IPS DF 6.9 (cell line): ENCODE measurements at places on chromosomes 4 and X.

GRCh38 chrX:17597327-17597726 is 140.0 kb upstream of the SCML1 start:
- H3K27me3 ChIP-seq, result no peaks in the 10 kb centered on the region
- DNase-seq, result no peak
- no peak overlapping the region for H3K4me3 ChIP-seq

DNA sequence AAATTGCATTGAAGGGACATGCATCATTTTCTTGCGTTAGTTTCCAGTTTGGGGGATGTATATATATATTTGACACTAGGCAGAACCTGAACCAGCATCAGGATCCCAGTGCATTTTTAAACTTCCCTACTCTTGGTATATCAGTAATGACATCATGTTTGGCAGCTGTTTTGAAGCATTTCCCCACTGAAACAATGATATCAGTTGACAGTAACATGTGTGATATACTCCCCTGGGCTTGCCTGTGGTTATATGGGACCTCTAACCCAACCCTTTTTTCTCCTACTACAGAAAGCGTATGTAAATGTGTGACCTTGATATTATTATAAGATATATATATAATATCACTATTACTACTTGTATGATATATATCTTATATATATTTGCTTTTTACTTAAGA is 225.9 kb upstream of the CASK start:
- DNase-seq, result no peak
- no peak overlapping the region for H3K4me3 ChIP-seq
- no peaks in the 10 kb centered on the region for H3K4me1 ChIP-seq
- H3K27ac ChIP-seq, result no peak overlapping the region
- no peaks in the 10 kb centered on the region for H3K27me3 ChIP-seq
- H3K36me3 ChIP-seq, result no peaks in the 10 kb centered on the region

GRCh38 chr4:121789960-121790829 is 10.9 kb upstream of the EXOSC9 start:
- peaks cover 2% of the 10 kb centered on the region; the same call in 1 of the 2 replicates for H3K4me1 ChIP-seq
- H3K27ac ChIP-seq, result no peak overlapping the region
- no peaks in the 10 kb centered on the region for H3K27me3 ChIP-seq
- no peak for DNase-seq
- no peaks in the 10 kb centered on the region for H3K36me3 ChIP-seq

DNA sequence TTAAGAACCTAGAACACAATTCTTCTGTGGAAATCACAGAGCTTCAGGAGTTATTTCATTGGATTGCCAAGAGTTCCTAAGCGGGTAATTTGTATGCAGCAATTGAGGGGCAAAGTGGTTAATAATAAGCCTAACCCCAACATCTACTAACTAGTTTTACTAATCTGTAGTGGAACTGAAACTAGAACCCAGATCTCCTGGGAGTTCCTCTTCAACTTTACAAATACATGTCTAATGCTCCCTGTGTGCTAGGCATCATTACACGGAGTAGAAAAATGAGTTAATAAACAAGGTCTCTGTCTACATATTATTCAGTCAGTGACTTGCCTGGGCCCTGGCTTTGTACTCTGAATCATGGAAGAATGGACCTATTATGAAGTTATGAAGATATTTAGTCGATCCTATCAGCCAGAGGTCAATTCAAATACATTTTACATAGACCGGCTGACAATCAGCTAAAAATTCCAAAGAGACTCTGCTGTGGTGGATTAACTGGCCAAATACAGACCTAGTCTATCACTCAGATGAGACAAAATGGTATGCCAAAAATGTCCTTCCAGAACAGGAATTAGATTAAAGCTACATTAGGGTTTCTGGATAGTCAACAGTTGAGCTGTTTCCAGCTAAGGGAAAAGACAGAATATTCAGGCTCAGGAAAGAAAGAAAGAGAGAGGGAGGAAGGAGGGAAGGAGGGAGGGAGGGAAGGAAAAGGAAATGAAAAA is 326.0 kb downstream of the FBXW7 start:
- no peak overlapping the region for H3K27ac ChIP-seq
- no peak overlapping the region for H3K4me3 ChIP-seq
- H3K27me3 ChIP-seq, result no peaks in the 10 kb centered on the region
- H3K36me3 ChIP-seq, result no peaks in the 10 kb centered on the region
- DNase-seq, result no peak
- no peaks in the 10 kb centered on the region for H3K4me1 ChIP-seq

- DNase-seq, result no peak
- no peaks in the 10 kb centered on the region for H3K27me3 ChIP-seq
- no peak overlapping the region for H3K27ac ChIP-seq
Measured at GRCh38 chrX:148915474-148915873, 415.1 kb downstream of the AFF2 start.

DNA sequence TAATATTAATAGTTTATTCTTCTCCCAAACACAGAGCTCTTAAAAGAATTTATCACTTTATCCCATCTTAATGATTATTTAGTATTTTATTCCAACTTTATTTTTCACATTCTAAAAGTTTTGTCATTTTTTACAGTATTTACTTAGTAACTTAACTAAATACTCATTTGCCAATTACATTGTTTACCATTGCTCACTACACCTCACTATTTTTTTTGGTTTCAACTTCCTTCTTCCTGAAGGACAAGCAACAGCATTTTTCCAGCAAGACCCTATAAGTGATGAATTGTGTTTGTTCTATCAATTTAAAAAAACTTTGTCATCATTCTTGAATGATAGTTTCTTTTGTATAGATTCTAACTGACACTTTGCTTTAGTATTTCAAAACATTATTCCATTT is 19.4 kb upstream of the SRD5A3 start:
- no peak for DNase-seq
- no peak overlapping the region for H3K4me3 ChIP-seq
- H3K27ac ChIP-seq, result no peak overlapping the region
- H3K36me3 ChIP-seq, result no peaks in the 10 kb centered on the region

- no peaks in the 10 kb centered on the region for H3K36me3 ChIP-seq
- H3K27me3 ChIP-seq, result no peaks in the 10 kb centered on the region
- H3K27ac ChIP-seq, result no peak overlapping the region
- DNase-seq, result peak; percentile 4
- H3K4me1 ChIP-seq, result no peaks in the 10 kb centered on the region
Measured at GRCh38 chrX:108537005-108537404, 97.4 kb downstream of the COL4A5 start.

DNA sequence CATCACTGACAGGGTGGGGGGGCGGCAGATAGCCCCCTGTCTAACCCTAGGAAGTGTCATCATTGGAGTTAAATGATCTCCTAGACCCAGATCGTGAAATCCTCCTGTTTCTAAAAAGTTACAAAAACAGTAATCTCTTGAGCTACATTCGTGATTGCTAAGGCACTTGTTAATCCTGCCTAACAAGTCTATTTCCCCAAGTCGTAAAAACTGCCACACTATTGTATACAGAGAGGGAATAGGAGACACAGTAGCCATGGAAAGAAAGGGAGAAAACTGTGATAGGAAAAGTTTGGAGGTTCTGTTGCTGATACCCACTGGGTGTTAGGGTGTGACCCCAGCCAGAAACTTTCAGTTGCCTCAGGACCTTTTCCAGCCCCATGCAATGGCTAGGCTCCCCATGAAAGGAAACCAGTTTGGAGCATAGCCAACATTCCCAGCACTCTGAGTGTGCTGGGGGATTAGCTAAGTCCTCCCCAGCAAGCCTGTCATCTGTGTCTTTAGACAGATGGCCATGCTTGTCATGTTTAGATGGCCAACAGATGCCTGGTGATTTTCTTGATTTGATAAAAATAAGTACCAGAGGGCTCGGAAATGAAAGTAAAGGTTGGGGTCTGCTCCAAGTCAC is 63.3 kb upstream of the ANXA10 start:
- no peaks in the 10 kb centered on the region for H3K4me1 ChIP-seq
- H3K27me3 ChIP-seq, result no peaks in the 10 kb centered on the region
- H3K4me3 ChIP-seq, result no peak overlapping the region

- no peaks in the 10 kb centered on the region for H3K4me1 ChIP-seq
- H3K4me3 ChIP-seq, result no peak overlapping the region
- 0 out of 2 replicates have a peak, but pooled peaks cover 2% of the 10 kb centered on the region for H3K36me3 ChIP-seq
- H3K27me3 ChIP-seq, result no peaks in the 10 kb centered on the region
- no peak for DNase-seq
- H3K27ac ChIP-seq, result no peak overlapping the region
Measured at GRCh38 chr4:7767966-7768365, 171.7 kb downstream of the AFAP1 start.

GRCh38 chr4:184383497-184384055 is 90.8 kb downstream of the IRF2 start:
- H3K36me3 ChIP-seq, result no peaks in the 10 kb centered on the region
- peaks cover 18% of the 10 kb centered on the region for H3K4me1 ChIP-seq
- no peaks in the 10 kb centered on the region; the same call in 1 of the 2 replicates for H3K27me3 ChIP-seq
- H3K4me3 ChIP-seq, result no peak overlapping the region

DNA sequence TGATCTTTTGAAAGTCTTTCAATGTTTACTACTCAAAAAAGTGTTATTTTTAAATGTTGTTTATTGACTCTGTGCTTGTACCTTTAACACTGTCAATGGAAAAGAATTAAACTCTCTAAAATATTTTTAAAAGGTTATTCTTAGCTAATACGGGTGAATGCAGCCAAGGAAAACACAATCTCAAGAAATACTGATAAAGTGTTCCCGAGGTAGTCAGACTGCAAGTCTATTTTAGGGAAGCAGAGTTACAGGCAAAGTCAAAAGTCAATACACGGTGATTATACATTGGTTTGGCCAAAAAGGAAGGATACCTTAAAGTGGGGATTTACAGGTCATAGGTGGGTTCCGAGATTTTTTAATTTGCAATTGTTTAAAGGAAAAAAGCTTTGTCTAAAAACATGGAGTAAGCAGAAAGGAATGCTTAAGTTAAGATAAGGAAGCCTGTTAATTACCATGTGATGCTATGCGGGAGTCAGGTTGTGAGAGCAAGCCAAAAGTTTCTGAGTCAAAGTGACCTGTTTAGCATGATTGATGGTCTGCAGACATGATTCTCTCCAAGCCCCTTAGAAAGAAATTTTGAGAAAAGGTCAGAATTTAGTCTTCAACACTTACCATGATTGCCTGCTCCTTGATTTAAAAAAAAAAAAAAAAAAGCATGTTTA is 288.4 kb downstream of the KLHL4 start:
- H3K4me3 ChIP-seq, result no peak overlapping the region
- no peaks in the 10 kb centered on the region for H3K4me1 ChIP-seq
- DNase-seq, result no peak
- no peaks in the 10 kb centered on the region for H3K27me3 ChIP-seq
- no peaks in the 10 kb centered on the region for H3K36me3 ChIP-seq

GRCh38 chr4:147950261-147950660 is 218.4 kb downstream of the ARHGAP10 start:
- H3K27ac ChIP-seq, result no peak overlapping the region
- H3K27me3 ChIP-seq, result no peaks in the 10 kb centered on the region

DNA sequence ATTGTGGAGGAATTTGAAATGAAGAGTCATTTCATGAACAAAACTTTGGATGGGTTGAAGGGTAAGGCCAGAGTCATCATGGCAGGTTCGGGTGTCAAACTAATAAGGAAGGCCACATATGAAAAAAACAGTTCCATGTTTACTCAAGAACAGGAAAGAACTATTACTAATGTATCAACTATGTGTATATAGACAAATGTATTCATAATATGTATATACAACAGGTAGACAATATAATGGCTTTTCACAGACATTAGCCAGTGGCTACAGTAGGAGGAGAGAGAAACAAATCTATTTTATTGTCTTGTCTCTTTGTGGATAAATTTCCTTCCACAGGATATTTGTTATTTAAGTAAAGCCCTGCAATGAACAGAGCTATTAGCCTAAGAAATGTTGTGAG is 101.1 kb downstream of the CBLL2 start:
- H3K4me1 ChIP-seq, result no peaks in the 10 kb centered on the region
- no peaks in the 10 kb centered on the region for H3K36me3 ChIP-seq

- DNase-seq, result no peak
- no peak overlapping the region for H3K4me3 ChIP-seq
- no peak overlapping the region for H3K27ac ChIP-seq
- no peaks in the 10 kb centered on the region for H3K36me3 ChIP-seq
Measured at GRCh38 chrX:50707955-50708699, 105.9 kb downstream of the SHROOM4 start.

- no peaks in the 10 kb centered on the region for H3K36me3 ChIP-seq
- no peak overlapping the region for H3K4me3 ChIP-seq
- H3K27me3 ChIP-seq, result no peaks in the 10 kb centered on the region
- no peak overlapping the region for H3K27ac ChIP-seq
- no peak for DNase-seq
Measured at GRCh38 chr4:186946682-186947294, 223.1 kb upstream of the FAT1 start.

- no peak overlapping the region for H3K27ac ChIP-seq
- no peak overlapping the region for H3K4me3 ChIP-seq
- DNase-seq, result no peak
- H3K4me1 ChIP-seq, result no peaks in the 10 kb centered on the region
- H3K36me3 ChIP-seq, result no peaks in the 10 kb centered on the region
Measured at GRCh38 chr4:130335417-130336194, 1239.7 kb downstream of the C4orf33 start.

GRCh38 chr4:54063737-54064316 is 578 bp downstream of the CHIC2 start:
- H3K27ac ChIP-seq, result no peak overlapping the region
- no peak for DNase-seq
- H3K4me1 ChIP-seq, result no peaks in the 10 kb centered on the region
- no peaks in the 10 kb centered on the region for H3K27me3 ChIP-seq
- peak overlapping the region; percentile 66 for H3K4me3 ChIP-seq
- H3K36me3 ChIP-seq, result no peaks in the 10 kb centered on the region

DNA sequence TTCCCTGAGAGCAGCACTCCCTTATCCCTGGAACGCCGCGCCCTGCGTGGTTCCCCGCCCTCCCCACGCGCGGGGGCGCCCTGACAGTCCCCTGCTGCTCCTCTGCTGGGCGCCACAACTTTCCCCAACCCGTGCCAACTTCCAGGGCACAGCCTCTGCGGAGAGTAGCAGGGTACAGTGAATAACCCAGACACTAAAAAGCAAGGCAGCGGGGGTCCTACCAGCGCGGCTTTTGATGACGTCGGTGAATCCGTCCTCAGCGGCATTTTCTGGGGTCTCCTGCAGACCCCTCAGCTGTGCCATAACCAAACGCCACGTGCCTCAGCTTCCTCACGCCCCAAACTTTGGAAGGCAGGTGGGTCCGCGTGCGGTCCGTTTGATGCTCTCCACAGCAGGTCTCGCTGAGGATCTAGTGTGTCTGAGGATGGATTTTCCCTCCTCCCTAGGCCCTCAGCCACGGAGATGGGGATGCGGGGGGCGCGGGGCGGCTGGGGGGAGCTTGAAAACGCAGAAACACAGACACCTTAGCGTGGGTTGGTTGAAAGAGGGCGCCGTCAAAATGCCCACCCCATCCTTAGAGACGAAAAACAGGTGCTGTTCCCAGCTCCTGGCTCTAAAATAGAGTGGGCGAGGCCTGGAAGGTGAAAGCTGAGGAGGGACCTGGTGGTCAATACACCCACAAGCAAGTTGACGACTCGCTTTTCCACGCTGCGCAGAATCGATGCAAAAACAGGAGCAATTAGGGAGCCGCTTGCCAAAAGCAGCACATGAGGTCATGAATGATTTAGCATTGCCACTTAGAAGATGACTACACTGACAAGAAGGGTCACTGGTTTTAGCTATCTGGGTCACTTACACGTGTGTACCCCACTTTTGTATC is 405.6 kb downstream of the FAM47A start:
- no peaks in the 10 kb centered on the region for H3K27me3 ChIP-seq
- no peaks in the 10 kb centered on the region for H3K36me3 ChIP-seq
- no peaks in the 10 kb centered on the region for H3K4me1 ChIP-seq
- DNase-seq, result no peak
- H3K27ac ChIP-seq, result no peak overlapping the region
